CD4-positive, alpha-beta T cell (primary cell): ENCODE measurements at places on chromosomes 5 and 9.

- DNase-seq: no peak
Measured at GRCh38 chr9:84366683-84367082, 26.1 kb upstream of the SLC28A3 start.

DNA sequence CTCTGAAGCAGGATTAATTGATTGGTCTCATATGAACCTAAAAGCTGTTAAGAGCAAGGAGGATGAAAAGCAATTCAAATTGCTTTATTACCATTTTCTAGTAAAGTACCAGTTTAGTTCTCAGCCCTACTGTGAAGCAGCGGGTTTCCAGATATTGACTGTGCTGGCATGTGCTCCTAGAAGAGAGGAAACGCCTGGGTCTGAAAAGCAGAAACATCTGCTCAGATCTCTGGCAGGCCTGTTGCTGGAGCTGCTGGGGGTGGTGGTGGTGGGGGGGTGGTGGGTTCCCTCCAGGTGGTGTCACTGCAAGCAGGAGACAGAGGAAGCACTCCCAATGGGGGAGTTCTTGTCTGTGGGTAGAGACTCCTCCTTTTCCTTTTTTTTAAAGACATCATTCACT lies 105.5 kb upstream of the ZNF462 start:
- no peak for DNase-seq

- DNase-seq: no peak
Measured at GRCh38 chr5:96509316-96509715, 76.3 kb upstream of the PCSK1 start.

GRCh38 chr9:72864327-72864726 lies 88.5 kb downstream of the ALDH1A1 start:
- no peak for DNase-seq

- no peak for DNase-seq
Measured at GRCh38 chr9:38145526-38146053, 76.6 kb upstream of the SHB start.

DNA sequence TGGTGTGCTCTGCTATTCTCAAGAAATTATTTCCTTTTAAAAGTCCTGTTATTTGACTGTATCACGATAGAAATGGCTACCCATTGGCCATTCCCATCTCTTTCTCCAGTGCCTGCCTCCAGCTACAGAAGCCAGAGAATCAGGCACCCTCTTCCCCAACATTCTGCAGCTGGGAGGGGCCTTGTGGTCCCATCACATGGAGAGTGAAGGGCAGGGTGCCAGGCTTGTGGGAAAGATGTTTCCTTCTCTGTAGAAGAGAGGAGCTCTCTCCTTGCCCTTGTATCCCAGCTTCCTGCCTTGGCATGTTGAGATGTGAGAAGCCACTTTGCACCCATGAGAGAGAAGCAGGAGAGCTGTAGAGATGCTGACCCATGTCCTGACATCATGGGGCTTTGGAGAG lies 465.0 kb downstream of the MTRR start:
- no peak for DNase-seq
